GM23248 (cell line): ENCODE measurements at places on chromosomes 12 and 14. TPM values are rescaled to one million over a fixed set of nuclear protein-coding genes. Genes with fewer than 3 reads are reported as not detected.

- DNase-seq: peak; percentile 83
Observed at GRCh38 chr14:75879031-75879430, 102.8 kb downstream of the TGFB3 start.

GRCh38 chr14:50062438-50063085, 53.8 kb downstream of the VCPKMT start:
- peak; percentile 60 for DNase-seq

- DNase-seq: no peak
Observed at GRCh38 chr12:21483531-21483930, 17.9 kb downstream of the RECQL start.

DNA sequence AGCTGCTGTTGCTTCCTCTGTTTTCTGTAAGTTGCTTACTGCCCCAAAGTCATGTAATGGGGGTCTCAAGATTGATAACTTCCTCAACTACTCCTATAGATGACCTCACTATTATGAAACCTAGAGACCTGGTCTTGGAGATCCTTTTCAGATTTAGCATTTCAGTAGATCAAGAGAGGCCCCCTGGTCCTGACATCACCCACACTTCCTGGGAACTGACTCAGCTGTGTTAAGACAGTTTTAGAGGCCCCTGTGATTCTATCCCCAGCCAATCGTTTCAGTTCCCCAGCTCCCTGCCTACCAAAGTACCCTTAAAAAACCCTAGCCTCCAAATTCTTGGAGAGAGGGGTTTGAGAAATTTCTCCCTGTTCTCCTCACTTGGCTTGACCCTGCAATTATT, 9.2 kb upstream of the ARG2 start:
- no peak for DNase-seq

DNA sequence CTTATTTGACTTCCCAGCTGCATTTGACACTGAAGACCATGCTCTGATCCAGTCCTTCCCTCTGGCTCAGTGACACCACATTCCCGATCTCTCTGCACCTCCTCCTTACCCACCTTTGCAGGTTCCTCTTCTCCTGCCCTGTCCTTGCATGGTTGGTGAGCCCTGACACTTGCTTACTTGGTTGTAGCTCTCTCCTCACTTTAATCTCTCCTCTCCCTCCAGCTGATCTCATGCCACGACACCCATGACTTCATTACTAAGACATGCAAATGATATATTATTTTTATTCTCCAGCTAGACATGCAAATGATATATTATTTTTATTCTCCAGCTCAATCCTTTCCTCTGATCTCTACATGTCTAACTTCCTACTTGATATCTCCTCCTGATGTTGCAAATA, at the start of gene SERPINA9:
Gene SERPINA9, minus strand, starts transcription at position 175 of the 400 bp plus-strand sequence. CDS start 6,357 bp downstream, outside the sequence.
- DNase-seq: peak; percentile 10

- peak; percentile 15 for DNase-seq
Observed at GRCh38 chr12:91383099-91383498, 200.5 kb upstream of the DCN start.

DNA sequence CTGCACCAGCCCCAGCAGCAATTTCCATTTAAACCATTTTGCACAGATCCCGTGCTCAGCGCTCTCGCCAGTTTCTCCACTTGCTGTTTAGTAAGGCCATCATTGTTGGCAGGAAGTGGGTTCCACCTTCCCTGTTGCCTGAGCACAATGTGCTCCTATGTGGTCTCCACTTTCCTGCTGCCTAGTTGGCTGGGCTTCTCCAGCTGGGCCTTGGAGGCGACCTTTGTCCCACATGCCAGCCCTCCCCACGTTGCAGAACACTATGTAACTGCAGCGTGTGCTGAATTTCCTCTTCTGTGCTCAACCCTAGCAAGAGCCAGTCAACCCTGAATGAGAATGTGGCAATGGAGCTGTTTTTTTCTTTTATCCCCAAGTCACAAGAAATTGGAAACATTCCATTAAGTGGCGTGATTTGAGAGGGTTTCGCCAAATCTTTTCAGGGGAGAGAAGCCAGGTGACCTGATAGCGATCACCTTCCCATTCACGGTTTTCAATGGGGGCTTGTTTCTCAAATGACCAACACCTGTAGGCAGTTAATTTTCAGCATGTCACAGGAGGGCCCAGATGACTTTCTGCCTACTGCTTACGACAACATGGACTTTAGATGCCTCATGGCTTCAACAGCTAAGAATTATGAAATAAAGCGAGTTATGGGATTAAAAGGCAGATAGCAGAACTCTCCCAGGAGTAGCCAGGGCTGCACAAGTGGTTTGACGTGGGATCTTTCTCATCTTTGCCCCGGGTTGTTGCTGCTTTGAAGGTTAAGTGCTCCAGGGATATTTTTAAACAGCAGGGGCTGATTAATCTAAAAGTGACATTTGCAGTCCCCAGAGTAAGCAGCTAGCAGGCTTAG, at the start of gene ACACB:
Gene ACACB, plus strand, starts transcription at position 830 of the 853 bp plus-strand sequence. CDS start 22,819 bp downstream, outside the sequence.
- DNase-seq: no peak

GRCh38 chr12:97112136-97112535, 205.1 kb downstream of the NEDD1 start:
- DNase-seq: no peak

- peak; percentile 65 for DNase-seq
Observed at GRCh38 chr12:45762185-45763110, 32.9 kb downstream of the ARID2 start.

DNA sequence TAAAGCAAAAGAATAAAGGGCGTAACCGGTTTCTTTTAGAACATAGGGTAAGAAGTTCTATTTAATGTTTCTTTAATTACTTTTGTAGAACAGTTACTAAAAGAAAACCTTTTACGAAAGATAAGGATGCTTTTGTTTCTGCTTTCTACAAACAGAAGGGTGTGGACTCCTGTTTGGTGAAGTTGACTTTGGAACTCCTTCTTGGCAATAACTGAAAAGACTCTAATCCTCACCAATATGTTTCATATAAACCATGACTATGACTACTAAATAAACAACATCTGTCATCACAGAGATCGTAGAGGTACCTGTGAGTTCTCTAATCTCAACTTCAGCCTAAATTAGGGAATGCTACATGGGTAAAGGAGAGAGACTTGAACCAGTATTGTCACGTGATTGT, 210.8 kb upstream of the FLRT2 start:
- DNase-seq: no peak

GRCh38 chr14:55190906-55191202, 531 bp downstream of the DLGAP5 start:
- DNase-seq: peak; percentile 40

GRCh38 chr12:40946612-40947194, 241.4 kb upstream of the PDZRN4 start:
- DNase-seq: peak; percentile 58

Gene LRTM2
- not detected in 2 replicates for total RNA-seq

Gene GPR137C
- 0.89 and 1.1 TPM in 2 replicates for total RNA-seq

Gene RERGL
- 0.51 TPM in 1 of 2 replicates, not detected in the other for total RNA-seq

Gene OAS2
- 0.54 and 1.0 TPM in 2 replicates for total RNA-seq

Gene GRIN2B
- not detected in 2 replicates for total RNA-seq

Gene MIP
- not detected in 2 replicates for total RNA-seq

Gene KRT73
- not detected in 2 replicates for total RNA-seq

Gene P2RX2
- not detected in 2 replicates for total RNA-seq

Gene IFNG-AS1
- not detected in 2 replicates for total RNA-seq
